Esophagus squamous epithelium (tissue), 5 donors: ENCODE measurements at places on chromosomes 13 and 19.

GRCh38 chr19:17325133-17325532 lies 9.5 kb downstream of the ANO8 start:
- no peak for DNase-seq

DNA sequence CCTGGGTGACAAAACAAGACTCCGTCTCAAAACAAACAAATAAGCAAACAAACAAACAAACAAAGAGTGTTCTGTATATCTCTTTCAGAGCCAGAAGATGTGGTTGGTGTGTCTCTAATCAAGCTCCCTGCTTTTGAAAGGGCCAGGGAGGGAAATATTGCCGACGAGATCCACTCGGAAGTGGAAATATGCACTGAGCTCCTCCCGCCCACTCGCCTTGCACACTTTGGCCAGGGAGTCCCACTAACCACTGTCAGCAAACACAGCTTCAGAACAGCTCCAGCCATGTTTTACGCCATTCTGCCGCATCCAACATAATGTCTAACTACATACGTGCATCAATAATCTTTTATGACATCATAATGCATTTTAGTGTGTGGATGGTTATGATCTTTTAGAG lies 155.5 kb upstream of the VSTM2B start:
- no peak for DNase-seq

GRCh38 chr19:38658462-38659306 lies 11.2 kb downstream of the ACTN4 start:
- no peak for DNase-seq

- DNase-seq = no peak
Measured at GRCh38 chr13:34637138-34637537, 304.9 kb upstream of the NBEA start.

DNA sequence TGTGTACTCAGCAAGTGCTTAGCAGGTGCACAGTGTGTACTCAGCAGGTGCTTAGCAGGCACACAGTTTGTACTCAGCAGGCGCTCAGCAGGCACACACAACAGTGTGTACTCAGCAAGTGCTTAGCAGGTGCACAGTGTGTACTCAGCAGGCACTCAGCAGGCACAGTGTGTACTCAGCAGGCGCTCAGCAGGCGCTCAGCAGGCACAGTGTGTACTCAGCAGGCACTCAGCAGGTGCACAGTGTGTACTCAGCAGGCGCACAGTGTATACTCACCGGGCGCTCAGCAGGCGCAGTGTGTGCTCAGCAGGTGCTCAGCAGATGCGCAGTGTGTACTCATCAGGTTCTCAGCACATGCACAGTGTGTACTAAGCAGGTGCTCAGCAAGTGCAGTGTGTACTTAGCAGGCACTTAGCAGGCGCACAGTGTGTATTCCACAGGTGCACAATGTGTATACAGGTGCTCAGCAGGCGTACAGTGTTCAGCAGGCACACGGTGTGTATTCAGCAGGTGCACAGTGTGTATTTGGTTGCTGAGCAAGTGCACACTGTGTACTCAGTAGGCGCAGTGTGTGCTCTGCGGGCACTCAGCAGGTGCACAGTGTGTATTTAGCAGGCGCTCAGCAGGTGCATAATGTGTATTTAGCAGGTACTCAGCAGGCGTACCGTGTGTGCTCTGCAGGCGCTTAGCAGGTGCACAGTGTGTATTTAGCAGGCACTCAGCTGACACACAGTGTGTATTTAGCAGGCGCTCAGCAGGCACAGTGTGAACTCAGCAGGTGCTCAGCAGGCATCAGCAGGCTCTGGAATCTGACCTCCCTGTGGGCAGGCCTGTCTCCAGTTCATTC lies 15.1 kb downstream of the CRTC1 start:
- DNase-seq = no peak

GRCh38 chr19:13978351-13979243 lies 26.3 kb downstream of the DCAF15 start:
- no peak for DNase-seq

DNA sequence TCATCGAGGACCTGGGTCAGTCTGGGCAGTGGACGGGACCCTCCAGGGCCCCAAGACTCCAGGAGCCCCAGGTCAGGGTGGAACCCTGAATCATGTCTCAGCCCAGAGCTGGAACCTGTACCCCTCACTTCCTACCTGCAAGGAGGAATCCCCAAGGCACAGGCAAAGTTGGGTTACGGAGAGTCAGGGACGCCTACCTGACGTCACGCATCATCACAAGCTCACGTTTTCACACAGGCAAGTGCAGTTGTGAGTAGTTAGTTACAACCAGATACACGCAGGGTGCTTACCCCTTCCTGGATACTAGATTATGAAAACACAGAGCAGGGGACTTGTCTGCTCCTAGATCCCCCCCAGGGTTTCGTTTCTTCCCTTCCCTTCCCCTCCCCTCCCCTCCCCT lies 1.9 kb downstream of the RETN start:
- no peak for DNase-seq

GRCh38 chr13:20782116-20782708 lies 8.5 kb upstream of the EEF1AKMT1 start:
- DNase-seq = no peak

GRCh38 chr13:26872525-26873385 lies 112.2 kb upstream of the GPR12 start:
- no peak for DNase-seq

GRCh38 chr19:44803442-44804428 lies 5.2 kb upstream of the BCAM start:
- no peak for DNase-seq

- DNase-seq = no peak
Measured at GRCh38 chr19:40630571-40631160, 29.5 kb downstream of the LTBP4 start.

DNA sequence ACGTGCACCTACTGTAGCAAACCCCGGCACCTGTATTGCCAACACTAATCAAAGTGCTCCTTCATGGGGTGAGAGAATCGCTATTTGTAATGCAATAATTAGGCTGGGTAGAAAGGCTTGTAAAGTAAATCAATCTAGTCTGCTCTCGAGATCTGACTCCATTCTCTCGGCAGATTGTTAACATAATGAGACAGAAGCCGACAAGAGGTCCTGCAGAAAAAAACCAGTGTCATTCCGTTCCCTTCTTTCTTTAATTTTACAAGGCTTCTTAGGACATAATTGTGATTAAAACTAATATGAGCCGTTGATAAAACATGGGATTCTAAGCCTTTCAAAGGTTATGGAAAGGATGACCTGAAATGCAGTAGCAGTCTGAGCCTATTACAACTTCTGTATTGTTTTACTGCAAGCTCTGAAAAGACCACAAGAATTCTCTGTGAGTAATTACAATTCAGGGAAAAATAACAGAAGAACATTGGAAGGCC lies 530.0 kb downstream of the PCDH9 start:
- no peak for DNase-seq

DNA sequence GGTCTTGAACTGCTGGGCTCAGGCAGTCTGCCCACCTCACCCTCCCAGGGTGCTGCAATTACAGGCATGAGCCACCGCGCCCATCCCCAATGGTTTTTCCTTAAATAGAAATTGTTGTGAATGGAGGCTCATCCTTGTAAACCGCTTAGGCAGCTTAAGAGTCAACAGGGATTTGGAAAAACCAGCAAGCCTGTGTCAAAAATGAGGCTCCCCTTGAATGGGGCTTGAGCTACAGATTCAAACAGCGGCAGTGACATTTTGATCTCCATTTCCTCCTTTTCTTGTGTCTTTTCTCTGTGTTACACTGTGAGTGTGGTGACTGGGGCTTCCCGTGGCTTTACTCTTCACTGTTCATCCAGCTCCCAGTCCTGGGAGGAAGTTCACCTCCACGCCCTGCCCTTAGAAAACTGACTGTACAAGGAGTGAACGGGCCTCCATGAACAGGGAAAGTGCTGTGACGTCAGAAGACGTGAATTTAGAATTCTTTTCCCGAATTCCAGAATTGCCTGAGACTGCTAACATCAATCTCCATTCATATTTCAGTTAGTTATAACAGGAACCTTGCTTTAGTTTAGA lies 15.3 kb upstream of the RAB8A start:
- DNase-seq = no peak

- DNase-seq = no peak
Measured at GRCh38 chr13:28658539-28658795, 463 bp upstream of the POMP start.

- DNase-seq = no peak
Measured at GRCh38 chr13:94053986-94054593, 425.4 kb downstream of the DCT start.

- DNase-seq = no peak
Measured at GRCh38 chr19:913080-913748, at the start of gene R3HDM4. Gene R3HDM4, minus strand, starts transcription at chr19:913219. Its CDS starts 62 bp downstream, at chr19:913157.

GRCh38 chr13:102402290-102402689 lies 442 bp upstream of the FGF14 start:
- DNase-seq = no peak

- no peak for DNase-seq
Measured at GRCh38 chr13:41939398-41939797, 21.5 kb downstream of the VWA8 start.

DNA sequence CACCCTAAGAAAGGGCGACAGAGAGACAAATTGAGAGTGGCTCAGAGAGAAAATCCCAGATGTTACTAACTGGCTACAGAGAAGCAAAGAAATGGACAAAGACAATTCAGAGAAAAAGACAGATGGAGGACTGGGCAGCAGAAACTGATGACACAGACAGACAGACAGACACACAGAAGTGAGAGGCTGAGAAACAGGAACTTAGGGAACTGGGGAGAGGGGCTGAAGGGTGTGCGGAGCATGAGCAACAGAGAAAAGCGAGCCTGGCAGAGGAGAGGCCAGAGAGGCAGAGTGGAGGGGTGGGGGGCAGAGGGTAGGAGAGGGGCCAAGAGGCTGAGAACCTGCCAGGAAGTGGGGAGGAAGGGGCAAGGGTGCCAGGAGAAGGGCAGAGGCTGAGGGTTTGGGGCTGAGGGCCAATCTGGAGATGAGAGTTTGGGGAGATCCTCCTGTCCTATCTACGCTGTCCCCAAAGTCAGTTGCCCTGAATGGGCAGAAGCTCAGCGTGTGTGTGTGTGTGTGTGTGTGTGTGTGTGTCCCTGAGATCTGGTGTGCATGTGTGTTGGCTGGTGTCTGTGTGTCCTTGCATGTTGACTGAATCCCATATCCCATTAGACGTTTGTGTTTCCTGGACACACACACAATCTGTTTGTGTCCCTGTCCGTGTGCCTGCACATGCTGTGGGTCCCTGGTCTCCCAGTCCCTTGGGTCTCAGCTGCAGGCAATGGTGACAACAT lies 5.6 kb upstream of the ERFL start:
- no peak for DNase-seq

DNA sequence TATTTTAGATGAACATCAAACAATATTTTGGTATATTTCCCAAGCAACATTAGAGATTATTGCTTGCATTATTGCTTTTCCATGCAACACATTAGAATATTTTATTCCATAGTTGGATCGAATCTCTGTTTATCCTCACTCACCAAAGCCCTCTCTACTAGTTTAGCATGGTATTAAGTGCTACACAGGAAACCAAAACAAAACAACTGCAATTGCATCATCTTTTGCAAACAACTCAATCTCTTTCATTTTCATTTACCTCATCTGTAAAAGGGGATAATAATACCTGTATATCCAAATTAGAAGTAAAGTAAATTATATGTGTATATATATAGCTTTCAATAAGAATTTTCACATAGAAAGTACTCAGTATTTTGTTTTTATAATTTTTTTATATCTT lies 147.8 kb upstream of the PCDH9 start:
- no peak for DNase-seq

- DNase-seq = no peak
Measured at GRCh38 chr13:43196086-43196621, 172.8 kb downstream of the DNAJC15 start.

DNA sequence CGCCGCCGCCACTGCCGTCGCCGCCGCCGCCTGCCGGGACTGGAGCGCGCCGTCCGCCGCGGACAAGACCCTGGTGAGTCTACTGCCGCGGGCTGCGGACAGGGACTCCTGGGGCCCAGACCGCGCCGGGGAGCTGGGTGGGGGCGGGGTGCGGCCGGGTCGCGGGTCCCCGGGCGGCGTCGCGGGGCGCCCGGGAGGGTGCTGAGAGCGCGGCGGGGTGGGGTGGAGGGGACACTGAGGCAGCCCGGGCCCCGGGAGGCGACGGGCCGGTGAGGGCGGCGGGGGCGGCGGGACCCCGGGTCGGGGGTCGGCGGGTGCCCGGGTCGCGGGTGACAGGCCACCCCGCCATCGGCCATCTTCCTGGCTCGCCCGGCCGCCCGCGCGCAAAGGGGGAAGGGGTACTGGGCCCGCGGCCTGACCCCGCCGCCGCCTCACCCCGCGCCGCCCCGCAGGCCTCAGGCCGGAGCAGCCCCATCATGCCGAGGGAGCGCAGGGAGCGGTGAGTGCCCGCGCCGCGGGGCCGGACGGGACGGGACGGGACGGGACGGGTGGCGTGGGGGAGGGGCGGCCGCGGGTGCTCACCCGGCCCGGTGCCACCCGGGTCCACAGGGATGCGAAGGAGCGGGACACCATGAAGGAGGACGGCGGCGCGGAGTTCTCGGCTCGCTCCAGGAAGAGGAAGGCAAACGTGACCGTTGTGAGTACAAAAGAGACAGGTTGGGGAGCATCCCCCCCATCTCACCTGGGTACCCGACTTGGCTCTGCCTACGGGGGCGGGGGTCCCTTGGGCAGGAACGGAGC lies 489 bp downstream of the CCNE1 start:
- DNase-seq = no peak

DNA sequence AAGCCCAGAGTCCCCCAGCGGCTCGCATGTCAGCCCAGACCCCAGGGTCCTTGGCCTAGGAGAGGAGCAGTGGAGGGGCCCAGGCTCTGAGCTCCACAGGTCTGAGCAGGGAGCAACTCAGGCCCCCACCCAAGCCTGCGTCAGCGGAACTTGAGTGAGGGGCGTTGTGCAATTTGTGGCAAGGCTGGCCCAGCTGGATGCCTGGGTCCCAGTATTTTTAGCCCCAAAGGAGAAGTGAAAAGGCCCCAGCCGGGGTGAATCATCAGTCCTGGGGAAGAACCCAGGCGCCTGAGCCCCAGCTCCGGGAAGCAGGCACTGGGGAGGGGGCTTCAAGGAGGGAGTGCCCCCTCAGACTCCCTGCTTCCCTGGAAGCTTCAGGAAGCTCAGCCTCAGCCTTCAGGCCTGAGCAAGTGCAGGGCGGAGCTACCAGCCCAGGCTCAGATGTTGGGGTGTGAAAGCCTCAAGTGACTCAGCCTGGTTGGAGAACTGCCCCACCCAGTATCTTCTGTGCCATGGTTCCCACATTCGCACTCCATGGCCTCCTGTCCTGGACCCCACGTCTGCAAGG lies 7.2 kb downstream of the MED29 start:
- DNase-seq = no peak

- DNase-seq = no peak
Measured at GRCh38 chr13:84739021-84739420, 856.7 kb upstream of the SLITRK1 start.

DNA sequence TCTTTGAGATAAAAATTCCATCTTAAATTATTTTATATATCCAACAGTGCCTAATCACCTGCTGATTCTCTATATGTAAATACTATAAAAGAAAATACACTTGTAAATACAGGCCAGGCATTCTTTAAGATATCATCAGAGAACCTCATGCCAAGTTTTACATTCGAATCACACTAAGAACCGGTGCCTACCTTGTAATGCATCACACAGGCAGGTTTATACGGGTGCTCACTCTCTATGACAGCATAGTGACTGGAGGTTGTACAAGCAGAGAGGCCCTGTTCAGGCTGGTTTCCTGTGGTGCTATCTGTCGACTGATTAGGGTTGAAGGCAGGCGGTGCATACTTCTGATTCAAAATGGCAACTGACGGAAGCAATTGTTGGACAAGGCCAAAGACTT lies 141.3 kb upstream of the FBXL3 start:
- DNase-seq = no peak
